Pulmonary artery endothelial cell (primary cell): ENCODE measurements at places on chromosomes 4 and X.

DNA sequence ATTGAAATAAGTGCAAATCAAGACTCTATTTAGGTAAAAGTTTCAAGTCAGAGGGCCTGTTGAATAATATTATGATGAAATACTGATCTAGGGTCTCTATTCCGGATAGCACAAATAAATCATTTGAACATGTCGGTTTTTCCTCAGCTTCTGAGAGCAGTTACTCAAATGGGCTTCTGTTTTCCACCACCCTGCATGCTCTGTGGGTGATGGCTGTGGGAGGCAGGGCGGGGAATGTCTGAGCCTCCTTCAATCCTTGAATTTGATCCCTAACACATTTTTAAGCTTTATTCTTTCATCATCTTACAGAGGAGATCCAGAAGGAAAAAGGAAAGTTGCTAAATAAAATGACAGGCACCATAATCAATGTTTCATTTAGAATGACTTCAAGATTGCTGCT is 8.5 kb downstream of the UNC5C start:
- DNase-seq, result no peak

DNA sequence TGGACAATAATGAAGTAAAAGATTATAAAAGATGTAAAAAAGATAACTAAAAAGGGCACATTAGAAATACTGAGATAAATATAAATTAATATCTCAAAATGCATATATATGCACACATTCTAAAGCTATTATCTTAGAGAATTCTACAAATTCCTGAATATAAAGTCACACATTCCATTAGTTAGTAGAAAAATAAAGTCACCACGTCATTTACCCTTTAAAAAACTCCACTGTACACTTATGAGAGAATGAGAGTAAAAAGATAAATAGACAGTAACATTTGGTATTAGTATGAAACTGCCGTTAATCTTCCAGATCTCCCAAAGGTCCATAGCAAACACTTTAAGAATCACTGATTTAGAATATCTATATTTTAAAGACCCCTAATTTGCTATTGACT is 67.2 kb upstream of the IL15 start:
- no peak for DNase-seq

DNA sequence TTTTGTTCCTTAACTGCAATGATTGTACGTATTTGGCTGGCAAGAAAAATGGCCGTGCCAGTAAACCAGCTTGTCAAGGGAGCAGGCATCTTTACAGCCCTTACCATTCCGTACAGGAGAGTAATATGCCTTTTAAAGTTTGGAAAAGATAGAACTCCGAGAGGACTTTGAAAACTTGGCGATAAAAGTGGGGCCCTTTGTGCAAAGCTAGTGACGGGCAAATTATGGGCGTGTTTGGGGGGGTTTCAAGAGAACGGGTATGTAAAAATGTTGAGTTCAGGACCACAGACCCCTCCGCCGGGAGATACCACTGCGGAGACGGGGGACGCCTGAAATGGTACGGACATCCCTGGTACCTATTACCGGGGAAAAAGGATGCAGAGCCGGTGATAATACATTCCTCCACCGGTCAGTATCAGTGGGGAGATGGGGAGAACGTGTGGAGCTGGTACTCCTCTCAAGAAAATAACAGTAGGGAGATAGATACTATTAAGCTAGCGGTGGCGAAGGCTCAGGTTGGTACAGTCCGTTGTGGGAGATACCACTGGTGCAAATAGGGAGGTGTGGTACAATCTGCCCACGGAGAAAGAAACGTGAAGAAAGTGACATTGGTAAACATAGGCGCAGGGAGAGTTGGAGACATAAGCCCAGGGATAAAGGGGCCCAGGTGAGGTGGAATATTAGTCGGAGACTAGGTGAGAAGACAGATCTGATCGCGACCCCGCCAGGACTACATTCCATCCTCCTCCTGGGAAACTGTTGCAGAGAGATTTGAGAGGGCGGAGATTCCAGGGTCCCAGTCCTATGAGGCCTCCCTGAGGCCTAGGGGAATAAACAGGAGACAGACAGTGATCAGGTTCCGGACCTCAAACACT is 14.5 kb downstream of the SPACA5 start:
- peak; percentile 43 for DNase-seq

DNA sequence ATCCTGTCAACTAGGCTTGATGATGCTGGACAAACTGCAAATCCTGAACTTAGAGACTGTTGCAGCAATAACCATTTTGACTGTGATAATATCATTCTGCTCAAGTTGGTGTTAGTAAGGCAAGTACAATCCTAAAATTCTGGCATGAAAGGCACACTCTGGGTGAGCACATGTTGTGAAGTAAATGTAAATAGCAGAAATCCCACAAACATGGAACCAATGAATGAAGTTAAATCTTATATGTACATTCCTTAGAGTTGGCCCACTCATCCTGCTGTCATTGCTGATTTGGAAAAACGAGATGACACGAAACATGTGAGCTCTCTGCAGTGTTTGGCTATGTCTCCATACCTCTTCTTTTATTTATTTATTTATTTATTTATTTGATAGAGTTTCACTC is 21.0 kb downstream of the RBM47 start:
- DNase-seq, result no peak

GRCh38 chrX:66221856-66222255 is 57.8 kb downstream of the HEPH start:
- no peak for DNase-seq

DNA sequence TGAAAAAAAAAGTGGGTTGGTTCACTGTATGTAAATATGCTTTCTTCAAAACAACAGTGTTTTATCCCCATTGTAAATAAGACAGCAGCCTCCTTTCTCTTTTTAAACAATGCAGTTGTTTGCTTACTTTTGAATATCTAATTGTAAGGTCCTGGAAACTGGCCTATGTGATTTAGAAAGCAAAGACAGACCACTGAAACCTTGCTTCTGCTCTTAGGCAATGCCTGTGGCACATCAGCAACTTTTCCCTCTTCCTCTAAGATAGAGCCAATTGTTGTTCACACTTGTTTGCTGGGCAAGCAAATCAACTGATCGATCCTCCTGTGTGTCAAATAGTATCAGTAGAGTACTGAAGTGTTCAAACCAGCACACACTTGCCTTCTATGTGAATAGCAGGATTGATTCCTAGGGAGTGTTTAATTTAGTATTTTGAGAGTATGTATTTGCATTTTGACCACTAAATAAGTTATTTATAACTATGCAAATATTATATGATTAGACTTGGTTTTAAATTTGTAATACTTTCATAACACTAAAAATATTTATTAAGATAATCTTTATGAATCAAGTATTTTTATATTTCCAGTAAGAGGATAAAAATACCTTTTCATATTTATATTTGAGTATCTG is 55.4 kb upstream of the GRPR start:
- no peak for DNase-seq
